ENCODE measurements at places on chromosomes 5 and 9.

GRCh38 chr5:160188141-160189015, 40.9 kb upstream of the FABP6 start:
- no peak for DNase-seq

DNA sequence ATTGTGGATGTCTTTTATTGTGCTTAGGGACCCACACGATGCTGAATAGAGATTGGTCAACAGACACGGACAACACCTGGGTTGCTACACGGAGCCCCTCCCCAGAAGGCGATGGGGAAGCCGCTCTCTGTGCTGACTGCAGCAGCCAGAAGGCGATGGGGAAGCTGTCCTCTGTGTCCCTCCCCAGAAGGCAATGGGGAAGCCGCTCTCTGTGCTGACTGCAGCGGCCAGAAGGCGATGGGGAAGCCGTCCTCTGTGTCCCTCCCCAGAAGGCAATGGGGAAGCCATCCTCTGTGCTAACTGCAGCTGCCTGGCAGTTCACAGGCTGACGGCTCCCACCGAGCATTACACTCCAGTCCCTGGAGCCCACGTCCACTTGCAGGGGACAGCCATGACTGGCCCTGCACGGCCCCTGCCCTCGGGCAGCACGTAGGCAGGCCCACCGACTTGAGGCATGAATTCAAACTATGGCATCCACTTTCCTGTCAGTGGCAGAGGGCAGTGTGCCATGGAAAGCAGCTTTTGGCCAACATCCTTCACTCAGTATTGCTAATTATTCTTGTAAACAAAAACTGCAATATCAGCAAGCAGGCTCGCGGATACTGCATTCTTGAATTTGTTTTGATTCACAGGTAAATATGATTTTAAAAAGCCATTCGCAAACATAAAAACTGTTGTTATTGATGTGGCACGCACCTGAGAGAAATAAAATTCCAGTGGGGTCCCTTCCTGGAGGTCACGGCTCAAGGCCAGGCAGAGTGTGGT, 48.1 kb upstream of the CLPTM1L start:
- no peak for DNase-seq

GRCh38 chr9:72254901-72255545, 105.8 kb downstream of the GDA start:
- no peak for DNase-seq

GRCh38 chr9:114908104-114908622, 22.2 kb downstream of the TNFSF8 start:
- peak; percentile 38 for DNase-seq

DNA sequence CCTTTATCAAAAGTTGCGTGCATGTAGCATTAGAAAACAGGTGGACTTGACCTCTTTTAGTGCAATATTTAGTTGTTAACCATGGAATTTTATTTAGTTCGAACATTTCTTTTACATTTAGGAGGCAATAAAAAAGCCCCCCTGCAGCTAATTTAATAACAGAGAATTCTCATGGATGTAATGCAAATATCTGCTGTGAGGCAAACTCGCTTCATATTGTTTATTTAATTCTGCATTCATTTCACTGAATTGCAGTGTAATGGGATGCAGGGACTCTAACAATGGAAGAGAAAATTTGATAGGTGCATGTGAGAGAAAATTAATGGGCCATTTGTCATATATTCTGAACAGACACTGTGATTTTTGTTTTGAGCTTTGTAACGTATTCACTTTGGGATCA, 205.1 kb upstream of the CHD1 start:
- DNase-seq = no peak

GRCh38 chr5:7271435-7272084, 124.4 kb upstream of the ADCY2 start:
- DNase-seq = no peak

DNA sequence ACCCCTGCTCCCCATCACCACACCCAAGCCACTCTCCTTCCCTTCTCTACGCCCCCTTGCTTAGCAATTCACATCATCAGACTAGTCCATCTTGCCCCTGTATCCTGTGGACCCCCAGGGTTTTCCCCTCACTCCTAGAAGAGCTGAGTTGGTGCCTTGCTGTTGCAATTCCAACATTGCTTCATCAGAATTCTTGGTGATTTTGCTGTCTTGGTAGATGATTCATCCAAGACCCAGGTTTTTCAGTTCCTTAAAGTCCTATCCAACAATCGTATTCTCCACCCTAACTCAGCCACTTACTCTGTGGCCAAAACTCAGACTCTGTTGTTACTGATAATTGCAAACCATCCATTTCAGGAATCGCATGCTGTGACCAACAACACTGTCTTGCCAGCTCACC, 21.4 kb upstream of the CCNJL start:
- DNase-seq = no peak

DNA sequence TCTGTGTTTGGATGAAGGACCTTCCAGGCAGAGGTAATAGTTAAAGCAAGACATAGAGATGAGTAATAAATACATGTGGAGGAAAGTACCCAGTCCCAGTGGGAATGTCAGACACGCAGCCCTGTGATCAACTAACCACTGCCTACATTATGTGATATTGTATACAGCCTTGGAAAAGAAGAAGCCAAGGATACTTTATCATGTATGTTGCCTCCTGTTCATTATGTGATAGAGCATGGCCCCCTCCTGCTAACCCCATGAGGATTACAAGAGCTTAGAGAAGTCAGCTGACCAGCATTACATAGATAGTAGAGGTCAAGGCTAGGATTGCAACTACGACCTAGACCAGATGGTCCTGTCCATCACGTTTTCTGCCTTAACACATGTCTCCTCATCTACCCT, 497.0 kb upstream of the TNC start:
- no peak for DNase-seq

DNA sequence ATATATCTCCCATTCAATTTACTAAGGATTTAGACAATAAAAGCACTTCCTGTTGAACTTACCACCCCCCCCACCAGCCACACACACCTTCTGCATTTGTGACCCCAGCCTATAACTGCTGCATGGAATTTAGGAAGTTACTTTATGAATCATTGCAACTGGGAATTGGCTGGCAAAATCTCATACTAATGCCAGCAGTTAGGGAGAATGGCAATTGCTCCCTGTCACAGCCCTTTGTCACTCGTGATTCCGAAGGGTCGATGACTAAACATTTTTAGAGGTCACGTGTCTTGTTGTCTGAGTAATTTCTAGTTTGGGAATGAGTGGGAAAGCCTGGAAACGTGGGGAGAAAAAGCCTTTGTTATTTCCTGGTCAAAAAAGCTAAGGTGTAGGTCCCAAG, 46.6 kb upstream of the PCA3 start:
- DNase-seq = no peak

DNA sequence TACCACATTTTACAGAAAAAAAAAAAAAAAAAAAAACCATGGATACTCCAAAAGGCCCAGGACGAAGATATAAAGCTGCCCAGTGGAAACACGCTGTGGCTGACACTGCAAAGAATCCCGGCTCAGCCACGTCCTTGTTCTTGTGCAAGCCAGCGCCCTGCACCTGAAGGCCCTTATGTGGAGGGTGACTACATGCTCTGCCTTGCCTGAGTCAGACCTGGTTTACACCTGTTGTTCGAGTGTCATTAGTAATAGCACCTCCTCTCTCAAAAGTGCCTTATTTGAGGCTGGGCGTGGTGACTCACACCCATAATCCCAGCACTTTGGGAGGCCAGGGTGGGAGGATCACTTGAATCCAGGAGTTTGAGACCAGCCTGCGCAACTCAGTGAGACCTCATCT, 54.3 kb upstream of the ZSWIM6 start:
- no peak for DNase-seq

GRCh38 chr5:143229426-143229895, 174.0 kb downstream of the NR3C1 start:
- DNase-seq = no peak

DNA sequence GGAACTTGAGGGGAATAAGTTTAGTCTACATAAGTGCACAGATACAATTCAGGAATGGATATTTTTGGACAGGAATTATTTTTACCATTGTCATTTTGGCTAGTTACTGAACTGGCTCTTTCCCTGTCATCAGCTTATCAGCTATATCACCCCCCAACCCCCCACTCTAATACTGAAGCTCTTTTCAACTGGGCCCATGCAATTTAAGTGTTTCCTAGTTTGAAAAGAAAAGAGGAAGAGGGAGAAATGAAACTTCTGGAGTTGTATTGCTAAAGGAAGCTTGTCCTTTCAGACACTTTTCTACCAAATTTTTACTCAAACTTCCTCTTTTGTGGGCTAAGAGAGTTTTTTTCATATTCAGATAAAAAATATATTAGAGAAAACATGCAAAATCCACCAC, 18.5 kb upstream of the TIMD4 start:
- DNase-seq = no peak

DNA sequence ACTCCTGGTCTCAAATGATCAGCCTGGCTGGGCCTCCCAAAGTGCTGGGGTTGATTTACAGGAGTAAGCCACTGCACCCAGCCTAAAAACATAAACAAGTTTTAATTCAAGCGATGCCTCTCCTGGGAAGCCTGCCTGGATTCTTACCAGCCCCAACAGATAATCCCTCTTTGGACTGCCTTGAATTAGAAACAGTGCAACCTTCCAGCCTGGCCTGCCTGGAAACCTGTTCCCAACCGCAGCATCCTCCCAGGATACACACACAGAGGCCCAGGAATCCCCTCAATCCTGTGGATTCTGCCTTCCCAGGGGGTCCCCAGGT, 19.2 kb downstream of the PTGES start:
- no peak for DNase-seq

- no peak for DNase-seq
Measured at GRCh38 chr5:10731913-10732312, 29.1 kb downstream of the DAP start.

GRCh38 chr5:12258549-12258948, 354.3 kb upstream of the CTNND2 start:
- no peak for DNase-seq

- no peak for DNase-seq
Measured at GRCh38 chr9:28792716-28793115, 1219.4 kb upstream of the C9orf72 start.

DNA sequence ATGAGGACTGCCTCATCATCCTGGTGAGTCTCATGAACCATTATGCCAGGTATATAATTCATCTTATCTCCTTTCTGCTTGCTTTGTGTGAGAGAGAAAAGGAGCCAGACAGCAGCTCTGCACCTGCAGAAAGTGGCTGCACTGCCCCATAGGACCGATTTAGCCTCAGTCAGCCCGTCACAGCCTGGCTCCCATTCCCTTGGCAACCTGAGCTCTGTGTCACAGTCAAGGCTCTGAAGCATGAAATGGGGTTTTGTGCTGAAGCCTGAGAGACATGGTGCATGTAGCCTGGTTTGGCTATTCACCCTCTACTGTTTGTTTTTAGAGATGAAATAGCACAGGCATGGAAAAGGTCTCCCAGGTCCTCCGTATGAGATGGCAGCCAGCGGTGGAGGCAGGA, 198.3 kb downstream of the KCTD16 start:
- DNase-seq = no peak

DNA sequence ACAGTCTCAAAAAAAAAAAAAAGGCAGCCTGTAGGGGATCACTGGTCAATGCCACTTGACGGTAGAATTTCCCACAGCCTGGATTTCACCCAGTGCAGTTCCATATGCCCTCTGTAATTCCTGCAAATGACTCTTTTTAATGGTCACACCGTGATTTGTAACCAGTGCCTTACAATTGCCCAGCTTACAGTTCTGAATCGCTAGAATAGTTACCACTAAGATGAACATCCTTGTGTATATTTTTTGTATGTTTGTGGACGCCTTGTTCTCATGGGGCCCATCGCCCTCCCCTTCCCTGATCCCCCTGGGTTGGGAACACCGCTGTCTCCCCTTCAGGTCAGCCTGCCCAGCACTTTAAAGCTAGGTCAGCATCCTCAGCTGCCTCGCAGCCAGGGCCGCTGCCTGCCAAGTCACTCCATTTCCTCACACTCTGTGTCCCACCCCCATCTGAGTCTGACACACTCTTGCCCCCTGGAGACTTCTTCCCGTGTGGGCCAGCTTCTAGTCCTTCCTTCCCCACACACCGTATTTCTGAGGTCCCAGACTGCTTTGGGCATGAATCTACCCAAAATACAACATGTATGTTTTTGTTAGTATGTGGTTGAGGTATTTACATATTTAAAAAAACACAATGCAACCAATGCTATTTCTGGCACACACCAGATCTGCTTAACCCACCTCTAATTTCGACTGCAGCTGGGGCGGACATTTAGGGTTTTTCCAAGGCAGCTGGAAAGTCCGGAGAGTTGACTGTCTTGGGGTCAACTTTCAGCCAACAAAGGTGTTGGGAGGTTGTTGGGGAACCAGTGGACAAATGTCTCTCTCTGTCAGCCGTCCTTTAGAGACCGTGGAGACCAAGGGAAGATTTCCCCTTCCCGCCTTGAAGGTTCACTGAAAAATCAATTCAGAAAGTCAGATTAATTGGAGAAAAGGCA, 120.5 kb upstream of the NEK6 start:
- DNase-seq = no peak

DNA sequence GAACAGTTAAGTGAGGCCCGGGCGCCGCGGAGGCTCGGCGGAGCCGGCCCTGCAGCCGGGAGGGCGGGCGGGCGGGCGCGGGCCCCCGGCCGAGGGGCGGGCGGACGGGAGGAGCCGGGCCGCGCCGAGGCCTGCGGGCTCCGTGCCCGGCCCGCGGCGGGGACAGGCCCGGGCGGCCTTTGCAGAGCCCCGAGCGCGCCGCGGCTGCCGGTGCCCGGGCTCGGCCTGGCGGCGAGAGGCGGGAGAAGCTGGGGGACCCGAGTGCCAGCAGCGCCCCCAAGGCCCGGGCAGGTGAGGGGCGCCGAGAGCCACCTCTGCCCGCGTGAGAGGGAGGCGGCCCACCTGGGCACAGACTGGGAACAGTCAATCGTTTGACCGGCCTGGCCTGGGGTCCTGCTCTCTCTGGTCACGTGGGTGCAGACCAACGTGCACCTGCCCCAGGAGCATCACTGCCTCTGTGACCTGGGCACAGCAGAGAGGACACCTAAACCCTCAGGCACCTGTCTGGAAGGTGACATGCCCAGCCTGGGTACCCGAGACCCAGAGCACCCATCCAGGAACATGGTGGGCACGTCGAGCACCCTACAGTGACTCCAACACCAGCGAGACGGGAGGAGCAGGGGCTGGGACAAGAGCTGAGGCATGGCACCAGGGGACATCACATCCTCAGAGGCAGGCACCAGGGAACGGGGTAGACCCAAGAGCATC, 531 bp downstream of the MVB12B start:
- peak; percentile 10 for DNase-seq

All from NCI-H1930 (cell line).